CD4-positive, alpha-beta T cell treated with Interferon alpha-2 for 1 hour (primary cell): ENCODE measurements at places on chromosomes 11 and 22.
A peak's percentile ranks its signal among the peaks of the same experiment; 100 is the strongest.

- DNase-seq: no peak
Observed at GRCh38 chr11:43558146-43558545, 122.4 kb upstream of the HSD17B12 start.

- no peak for DNase-seq
Observed at GRCh38 chr11:15223318-15223717, 108.6 kb downstream of the INSC start.

DNA sequence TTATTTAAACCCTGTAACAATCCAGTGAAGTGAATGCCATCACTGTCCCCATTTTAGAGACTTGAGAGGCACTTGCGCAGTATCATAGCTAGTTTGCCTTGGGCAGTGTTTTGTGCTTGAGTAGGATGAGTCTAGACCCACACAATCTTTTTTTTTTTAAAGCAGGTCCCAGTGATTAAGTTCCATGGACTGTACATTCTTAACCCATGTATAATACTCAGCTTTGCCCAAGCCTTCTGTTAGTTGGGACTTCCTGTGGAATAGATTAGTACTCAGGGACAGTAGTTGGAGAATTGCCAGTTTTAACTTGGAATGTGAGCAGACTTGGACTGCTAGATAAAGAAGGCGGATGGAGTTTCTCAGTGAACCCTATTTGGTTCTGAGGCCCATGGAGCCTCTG lies 108.6 kb upstream of the RASSF10 start:
- DNase-seq: no peak

DNA sequence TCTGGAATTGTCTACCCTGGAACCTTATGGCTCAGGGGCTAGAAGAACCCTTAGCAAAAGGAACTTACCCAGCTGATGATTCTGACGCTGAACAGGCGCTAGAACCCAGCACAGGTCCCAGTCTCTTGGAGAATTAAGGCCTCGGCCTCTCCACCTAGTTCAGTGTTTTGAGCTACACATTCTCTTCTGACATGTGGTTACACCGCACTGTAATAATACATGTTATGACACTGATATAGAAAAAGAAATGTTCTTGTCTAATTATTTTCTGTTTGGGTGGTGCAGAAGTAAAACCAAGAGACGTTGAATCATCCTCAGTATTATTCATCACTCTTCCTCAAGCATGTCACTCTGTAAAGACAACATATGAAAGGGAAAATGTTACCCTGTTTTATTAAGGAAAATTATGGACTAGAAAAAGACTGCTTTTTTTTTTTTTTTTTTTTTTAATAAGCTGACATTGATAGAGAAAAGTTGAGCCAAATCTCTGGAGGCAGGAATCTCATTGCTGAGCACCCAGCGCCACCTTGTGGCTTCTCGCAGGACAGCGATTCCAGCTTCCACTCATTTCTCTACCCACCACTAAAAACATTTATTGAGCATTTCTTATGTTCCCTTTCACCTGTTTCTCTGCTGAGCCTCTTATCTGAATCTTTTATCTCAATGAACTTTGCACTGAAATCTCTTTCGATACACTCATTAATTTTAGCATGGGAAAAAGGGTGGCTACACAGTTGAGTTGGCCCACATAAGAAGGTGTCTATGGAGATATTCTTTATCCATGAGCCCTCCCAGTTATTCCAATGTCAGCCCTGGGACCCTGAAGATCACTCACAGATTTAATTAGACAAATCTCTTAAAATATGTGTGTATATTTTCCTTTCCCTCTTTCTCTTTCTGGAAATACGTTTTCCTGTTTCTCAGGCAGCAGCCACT lies 12.6 kb upstream of the APLNR start:
- peak; percentile 34 for DNase-seq

GRCh38 chr22:23207729-23208393 lies 27.6 kb downstream of the BCR start:
- no peak for DNase-seq

DNA sequence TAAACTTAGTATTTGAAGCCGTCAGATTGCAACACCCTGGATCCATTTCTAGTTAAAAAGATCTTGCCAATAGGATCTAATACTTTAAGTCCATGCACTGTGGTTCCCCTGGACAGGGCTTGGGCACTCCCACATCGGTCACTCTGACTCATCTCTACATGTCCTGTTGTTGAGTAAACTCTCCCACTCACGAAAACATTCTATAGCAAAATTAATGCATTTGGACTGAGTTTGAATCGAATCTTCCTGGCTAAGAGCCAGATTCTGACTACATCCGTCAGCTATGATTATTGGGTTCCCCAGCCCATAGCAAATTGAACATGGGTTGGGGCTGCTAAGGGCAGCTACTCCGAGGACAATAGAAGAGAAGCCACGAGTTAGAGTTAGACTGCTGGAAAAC lies 182.1 kb upstream of the SORL1-AS1 start:
- DNase-seq: no peak

DNA sequence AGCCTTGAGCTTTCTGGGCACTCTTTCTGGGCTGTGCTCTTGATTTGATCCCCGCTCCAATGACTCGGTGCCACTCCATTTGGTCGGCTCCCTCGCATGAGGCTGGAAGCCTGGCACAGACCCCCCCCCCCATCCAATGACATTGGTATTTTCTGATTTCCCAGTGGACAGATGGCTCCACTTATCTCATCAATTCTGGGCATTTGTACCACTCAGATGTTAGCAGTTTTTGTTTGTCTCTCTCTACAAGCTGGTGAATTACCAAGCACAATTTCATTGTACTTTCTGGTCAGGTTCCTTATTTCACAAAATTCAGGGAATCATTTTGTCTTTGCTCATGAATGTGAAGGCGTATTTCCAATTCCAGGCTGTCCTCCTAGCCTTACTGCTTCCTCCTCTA lies 9.1 kb downstream of the DNAL4 start:
- no peak for DNase-seq

DNA sequence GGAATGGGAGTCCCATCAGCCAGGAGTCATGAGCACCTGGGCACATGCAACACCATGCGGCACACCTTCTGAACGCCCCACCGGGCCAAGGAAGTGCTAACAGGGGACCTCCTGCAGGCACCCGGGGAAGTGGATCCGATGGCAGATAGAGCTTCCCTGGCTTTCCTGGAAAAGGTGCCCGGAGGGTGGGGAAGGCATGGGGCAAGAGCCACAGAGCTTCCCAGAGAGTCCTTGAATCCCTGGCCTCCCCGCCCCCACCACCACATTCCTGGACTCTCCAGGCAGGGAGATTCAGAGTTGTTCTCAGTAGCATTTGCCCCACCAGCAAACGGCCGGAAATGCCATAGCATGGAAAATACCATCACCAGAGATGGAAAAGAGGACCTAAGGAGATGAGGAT lies 8.3 kb downstream of the TRIM29 start:
- no peak for DNase-seq

DNA sequence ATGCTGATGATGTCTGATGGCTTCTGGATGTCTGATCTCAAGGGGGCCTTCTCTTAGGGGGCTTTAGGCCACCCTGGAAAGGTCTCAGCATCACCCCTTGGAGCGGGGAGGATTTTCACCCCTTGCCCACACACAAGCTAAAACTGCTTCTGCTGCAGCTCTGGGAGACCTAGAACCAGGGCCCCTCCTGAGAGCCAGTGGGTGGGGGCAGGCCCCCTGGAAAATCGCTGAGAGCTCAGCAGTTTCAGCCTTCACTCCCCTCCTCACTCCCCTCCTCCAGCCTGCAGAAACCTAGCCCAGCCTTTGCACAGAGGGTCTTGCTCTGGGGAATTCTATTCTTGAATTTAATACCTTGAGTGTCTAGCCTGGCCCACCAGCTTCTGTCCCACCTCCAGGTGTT lies 17.2 kb downstream of the CD6 start:
- no peak for DNase-seq

- DNase-seq: no peak
Observed at GRCh38 chr11:11843642-11844041, 1.9 kb downstream of the USP47 start.

DNA sequence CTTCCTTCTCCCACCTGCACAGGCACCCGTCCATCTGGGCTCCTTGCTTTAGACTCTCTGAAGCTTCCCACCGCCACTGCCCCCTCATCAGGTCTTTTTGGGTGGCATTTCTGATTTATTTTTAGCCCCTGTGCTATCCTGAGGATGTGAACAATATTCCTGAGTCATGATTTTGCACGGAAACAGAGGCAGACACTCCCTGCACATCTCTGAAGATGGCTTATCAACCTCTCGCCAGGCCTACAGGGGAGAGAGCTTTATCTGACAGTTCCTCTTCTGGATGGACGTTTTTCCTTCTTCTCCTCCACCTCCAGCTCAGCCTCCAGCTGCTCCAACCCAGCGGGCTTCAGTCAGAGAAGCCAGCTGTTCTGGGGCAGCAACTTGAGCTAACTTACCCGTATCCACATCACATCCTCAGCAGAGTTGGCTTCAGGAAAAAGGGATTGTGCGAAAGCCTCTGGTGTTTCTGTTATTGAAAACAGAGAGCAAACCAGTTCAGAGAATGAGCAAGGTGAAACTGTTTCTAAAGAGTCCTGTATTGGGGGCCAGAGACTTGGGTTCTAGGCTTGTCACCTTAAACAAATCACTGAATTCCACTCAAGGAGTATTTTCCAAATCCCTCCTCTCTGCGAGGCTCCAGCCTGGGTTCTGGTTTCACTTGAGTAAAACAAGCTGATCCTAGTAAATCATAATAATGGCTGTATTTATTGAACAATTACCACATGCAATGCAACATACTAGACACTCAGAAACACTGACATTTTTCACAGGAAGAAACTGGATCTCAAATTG lies 33.1 kb upstream of the ETS1 start:
- DNase-seq: no peak

DNA sequence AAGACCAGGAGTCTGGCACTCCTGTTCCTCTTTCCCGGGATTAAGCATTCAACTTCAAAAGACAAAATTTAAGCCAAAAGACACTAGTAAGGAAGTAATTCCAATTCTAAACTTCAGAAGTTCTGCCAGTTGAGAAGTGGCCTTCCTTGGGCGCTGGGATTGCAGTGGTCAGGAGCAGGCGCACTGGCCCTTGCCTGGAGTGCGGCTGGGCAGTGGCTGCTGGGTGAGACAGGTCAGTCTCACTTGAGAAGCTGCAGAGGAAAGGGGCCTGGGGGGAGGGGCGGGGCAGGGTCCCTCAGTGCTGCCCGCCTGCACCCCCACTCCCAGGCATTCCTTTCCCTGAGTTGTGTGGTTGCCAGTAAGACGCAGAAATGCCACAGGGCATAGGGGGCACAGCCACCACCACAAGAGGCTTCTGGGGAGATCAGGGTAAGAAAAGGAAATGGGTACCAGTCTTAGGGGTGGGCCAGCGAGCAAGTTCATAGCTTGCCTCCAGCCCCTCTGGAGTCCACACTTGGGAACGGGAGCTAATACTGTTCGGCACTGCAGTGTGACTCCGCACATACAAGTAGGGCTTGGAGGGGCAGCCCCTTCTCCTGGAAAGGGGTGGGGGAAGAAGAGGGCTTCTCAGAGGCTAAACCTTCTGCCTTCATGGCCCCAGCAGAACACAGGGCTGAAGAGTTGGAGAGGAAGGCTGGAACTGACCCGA lies 5.5 kb downstream of the MRPL49 start:
- no peak for DNase-seq

DNA sequence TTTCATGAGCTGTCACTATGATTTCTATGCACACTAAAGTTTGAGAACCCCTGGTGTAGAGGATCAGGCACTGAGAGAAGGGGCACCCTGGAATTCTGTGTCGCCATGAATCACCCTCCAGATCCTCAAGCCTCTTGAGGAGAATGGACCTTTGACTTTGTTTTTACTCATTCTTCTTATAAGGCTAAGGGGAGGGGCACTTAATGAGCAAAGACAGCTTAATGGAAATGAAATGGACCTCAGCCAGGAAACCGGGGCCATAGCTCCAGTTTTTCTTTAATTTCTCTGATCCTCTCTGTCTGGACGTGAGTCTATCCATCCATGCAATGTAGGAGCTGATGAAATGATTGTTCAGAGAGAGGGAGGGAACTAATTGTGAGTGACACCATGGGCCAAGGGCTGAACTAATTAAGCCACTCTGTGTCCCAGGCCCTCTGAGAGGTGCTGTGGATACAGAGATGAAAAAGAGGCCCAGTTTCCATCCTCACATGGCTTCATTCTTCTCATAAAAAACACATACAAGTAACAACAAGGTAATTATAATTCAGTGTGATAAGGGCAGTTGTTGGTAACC lies 32.8 kb downstream of the OR2AT4 start:
- DNase-seq: no peak

DNA sequence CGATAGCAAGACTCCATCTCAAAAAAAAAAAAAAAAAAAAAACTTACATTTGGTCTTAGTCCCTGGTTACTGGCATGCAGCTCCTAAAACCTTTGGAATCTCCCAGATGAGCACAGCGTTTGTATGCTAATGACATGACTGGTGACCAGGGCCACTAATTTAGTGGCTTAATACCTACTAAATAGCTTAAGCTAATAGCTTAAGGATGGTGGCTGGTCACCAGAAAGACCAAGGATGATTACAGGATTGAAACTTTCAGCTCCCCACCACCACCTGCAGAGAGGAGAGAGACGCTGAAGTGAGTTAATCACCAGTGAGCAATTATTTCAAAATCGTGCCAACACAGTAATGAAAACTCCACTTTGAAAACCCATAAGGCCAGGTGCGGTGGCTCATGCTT lies 37.1 kb downstream of the DENND5A start:
- DNase-seq: no peak

DNA sequence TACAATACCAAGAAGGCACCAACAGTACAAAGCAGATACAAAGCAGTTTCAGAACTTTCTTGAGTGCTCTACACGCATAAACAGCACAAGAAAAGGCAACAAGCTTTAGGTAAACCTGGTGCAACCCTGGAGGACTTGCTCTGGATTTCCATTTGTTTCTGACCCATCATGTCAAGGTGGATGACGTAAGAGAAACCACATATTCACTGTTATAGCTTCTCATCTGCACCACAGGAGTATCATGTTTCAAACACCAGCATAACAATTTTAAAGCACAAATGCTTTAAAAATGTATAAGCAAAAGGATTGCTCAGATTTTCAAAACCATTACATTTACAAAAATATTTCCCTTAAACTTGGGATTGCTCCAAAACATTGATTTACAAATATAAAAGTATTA lies 25.0 kb upstream of the YPEL1 start:
- no peak for DNase-seq

DNA sequence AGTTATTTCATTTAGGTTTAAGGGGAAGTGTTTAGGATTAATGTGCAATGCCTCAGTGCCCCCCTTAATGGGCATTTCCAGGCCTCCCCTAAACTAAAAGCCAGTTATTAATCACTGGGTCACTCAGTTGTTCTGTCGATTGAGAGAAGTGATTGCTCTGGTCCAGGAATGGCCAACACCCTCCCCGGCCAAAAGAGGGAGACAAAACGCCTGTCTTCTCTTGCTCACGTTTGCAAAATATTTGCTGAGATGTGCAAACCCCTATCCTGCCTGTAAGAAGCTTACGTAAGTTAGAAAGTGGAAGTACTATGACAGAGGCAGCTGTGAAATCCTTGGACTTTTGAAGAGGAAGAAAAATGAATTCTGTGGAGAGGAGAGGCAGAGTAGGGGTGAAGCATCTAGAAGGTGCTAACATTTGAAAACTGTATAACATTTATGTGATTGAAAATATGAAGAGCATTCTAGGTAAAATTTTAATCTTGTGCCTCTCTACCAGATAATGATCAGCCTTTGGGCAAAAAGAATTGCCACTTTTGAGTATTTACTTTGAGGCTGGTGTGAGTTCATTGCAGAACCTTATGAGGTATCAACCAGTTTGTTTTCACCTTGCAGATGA lies 37.7 kb downstream of the NTM start:
- peak; percentile 19 for DNase-seq

- no peak for DNase-seq
Observed at GRCh38 chr22:43302531-43303041, 40.6 kb downstream of the SCUBE1 start.
